Dermis microvascular lymphatic vessel endothelial cell (primary cell): ENCODE measurements at places on chromosomes 2 and 18. TPM values are rescaled to one million over a fixed set of nuclear protein-coding genes. Genes with fewer than 3 reads are reported as not detected.
A peak's percentile ranks its signal among the peaks of the same experiment; 100 is the strongest.

- DNase-seq: peak; percentile 7
Observed at GRCh38 chr2:162242586-162243280, 512 bp downstream of the FAP start.

TMEM163 gene
- 0.13 and 0.25 TPM in 2 replicates for total RNA-seq

GRCh38 chr2:34912084-34912483 lies 1313.0 kb upstream of the FAM98A start:
- DNase-seq: no peak

NT5DC4 gene
- not detected in 2 replicates for total RNA-seq

DNA sequence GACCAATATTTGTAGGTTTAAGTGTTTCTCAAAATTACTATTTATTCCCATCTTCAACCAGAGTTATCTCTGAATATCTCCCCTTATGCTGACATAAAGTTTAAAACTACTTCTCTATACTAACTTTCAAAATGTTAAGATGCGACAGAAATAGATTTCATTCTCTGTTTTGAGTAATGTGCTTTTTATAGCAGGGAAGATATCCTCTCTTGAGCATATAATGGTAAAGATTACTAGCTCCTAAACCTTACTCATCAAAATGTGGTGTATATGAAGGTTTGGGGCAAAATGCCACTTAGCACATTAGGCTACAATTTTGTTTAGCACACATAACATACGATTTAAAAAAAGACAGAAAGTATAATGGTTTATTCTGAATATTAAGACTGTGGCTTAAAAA lies 54.4 kb downstream of the CWC22 start:
- no peak for DNase-seq

GRCh38 chr2:239184179-239184578 lies 216.6 kb downstream of the HDAC4 start:
- DNase-seq: no peak

CKAP2L gene
- total RNA-seq: 2.0 and 3.1 TPM in 2 replicates

- no peak for DNase-seq
Observed at GRCh38 chr2:172811027-172811426, 75.4 kb downstream of the RAPGEF4 start.

GRCh38 chr18:58991167-58991798 lies 126.6 kb downstream of the ZNF532 start:
- no peak for DNase-seq

RAPH1 gene
- total RNA-seq: 26.0 and 35.3 TPM in 2 replicates

GRCh38 chr2:101435001-101435862 lies 39.7 kb downstream of the RFX8 start:
- DNase-seq: no peak

DNA sequence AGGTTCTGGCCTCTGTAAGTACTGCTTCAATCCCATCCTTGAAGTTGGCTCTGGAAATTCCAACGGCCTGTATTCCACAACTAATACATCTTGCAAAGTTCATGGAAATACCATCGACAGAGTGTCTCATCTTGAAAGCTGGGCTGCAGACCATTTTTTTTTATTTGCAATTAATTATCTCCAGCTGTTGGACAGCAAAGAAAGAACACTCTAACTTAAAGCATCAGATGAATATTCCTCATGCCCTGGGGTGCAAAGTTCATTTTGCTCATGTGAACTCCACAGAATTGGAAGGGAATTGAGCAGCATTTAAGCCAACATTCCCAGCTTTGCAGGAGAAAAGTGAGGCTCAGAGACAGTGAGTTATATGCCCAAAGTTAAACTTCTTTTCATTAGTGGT lies 96.5 kb upstream of the PIEZO2 start:
- no peak for DNase-seq

- DNase-seq: no peak
Observed at GRCh38 chr2:160516547-160517365, 23.1 kb upstream of the RBMS1 start.

DNA sequence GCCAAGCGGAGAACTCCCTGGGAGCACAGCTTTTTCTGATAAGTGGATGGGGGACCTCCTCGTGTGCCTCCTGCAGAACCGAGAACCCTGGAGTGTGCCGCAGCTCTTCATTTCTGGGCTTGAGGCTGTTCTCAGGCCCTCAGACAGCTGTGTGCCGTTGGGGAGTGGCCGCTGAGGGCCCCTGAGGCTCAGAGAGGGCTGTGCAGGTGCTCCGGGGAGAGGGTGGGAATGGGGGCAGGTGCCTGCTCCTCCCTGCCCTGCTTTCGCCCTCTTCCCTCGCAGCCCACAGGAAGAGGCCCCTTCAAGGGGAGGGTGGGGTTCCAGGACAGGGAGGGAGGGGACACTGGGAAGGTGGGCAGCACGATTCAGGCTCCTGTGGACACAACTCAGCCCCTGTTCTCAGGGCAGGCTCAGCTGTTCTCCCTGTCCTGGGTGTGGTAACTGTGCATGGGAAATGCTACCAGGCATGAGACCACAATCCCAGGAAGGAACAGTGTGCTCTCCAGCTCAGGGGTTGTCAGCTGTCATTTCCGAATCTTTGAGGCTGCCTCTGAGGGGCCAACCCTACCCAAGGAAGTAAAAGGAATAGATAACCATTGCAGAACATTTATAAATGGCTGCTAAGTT lies 11.3 kb downstream of the LCT start:
- DNase-seq: no peak

- DNase-seq: no peak
Observed at GRCh38 chr2:41410011-41410410, 637.8 kb upstream of the PKDCC start.

DNA sequence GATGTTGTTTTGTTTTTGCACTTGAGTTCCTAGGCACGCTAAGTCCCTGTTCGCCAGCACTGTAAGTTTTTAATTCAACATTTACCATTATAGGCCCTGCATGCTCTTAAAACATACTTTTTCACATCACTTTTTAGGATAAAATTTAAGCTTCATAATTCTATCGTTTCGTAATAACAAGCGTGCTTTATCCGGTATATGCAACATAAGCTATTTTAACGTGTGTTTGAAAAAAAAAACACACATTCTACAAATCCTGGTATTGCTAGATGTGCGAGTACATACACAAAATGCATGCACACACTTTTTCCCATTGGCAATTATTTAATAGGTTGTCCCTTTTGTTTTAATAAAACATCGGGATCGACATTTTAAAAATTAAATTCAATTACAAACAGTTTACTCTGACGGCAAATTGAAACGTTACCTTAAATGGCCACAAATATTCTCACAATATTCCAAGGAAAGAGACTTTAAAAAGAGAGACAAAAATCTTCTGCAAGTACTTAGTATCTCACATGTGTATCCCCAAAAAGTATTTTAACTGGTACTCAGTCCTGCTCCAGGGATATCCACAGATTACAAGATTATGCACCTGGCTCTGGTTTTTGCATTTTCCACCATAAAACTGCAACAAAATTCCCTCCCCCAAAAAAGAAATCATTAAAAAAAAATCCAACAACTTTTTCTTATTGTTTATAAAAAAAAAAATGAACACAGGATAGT lies 1.0 kb upstream of the TCF4 start:
- DNase-seq: peak; percentile 25

PARD3B gene
- 6.4 and 11.9 TPM in 2 replicates for total RNA-seq

GRCh38 chr2:165572151-165572550 lies 102.7 kb downstream of the CSRNP3 start:
- no peak for DNase-seq

- DNase-seq: no peak
Observed at GRCh38 chr2:164008752-164009151, 272.9 kb upstream of the FIGN start.

DNA sequence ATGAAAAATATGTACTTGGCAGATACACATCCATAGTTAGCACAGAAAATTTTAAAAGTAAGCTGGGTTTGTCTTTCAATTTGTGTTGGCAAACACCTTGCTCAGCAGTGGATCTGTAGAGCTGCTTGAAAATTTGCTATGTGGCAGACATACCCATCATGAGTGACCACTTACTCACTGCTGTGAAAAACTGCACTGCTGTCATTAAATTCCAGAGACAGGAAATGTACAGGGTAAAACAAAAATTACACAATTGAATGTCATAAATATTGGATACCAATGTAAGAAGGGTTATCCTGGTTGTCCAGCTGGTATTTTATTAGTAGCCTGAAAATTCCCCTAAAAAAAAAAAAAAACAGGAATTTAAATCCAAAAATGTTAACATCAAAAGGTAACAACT lies 24.5 kb downstream of the NIF3L1 start:
- peak; percentile 49 for DNase-seq

- no peak for DNase-seq
Observed at GRCh38 chr2:160141419-160141818, 58.7 kb downstream of the ITGB6 start.

KCTD18 gene
- 6.2 and 7.8 TPM in 2 replicates for total RNA-seq

DNA sequence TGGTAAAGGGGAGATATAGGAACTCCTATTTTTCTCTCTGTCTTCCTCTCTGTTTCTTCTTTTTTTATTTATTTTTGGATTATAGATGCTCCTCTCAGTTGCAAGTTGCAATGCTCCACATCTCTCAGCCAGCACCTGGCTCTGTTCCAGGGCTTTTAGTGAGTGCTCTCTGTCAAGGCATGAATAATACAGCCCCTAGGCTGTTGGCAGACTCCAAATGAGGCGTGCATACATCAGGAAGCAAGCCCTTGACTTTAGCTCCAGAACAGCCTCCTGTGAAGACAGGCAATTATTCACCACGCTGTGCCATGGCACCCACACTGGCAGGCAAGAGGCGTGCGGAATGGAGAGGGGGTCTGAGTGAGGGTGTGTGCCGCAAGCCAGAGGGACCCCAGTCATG lies 228.1 kb upstream of the PXDN start:
- no peak for DNase-seq

DNA sequence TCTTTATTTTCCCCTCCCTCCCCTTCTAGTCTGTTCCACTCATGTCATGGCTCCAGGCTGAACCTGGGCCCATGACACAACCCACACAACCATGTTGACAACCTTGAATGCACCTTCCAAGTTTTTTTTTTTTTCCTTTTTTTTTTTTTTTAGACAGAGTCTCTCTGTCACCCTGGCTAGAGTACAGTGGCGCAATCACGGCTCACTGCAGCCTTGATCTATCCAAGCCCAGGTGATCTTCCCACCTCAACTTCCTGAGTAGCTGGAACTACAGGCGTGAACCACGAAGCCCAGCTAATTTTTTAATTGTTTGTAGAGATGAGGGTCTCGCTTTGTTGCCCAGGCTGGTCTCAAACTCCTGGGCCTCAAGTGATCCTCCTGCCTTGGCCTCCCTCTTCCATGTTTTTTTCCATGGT lies 21.9 kb upstream of the ROCK2 start:
- DNase-seq: no peak

DNA sequence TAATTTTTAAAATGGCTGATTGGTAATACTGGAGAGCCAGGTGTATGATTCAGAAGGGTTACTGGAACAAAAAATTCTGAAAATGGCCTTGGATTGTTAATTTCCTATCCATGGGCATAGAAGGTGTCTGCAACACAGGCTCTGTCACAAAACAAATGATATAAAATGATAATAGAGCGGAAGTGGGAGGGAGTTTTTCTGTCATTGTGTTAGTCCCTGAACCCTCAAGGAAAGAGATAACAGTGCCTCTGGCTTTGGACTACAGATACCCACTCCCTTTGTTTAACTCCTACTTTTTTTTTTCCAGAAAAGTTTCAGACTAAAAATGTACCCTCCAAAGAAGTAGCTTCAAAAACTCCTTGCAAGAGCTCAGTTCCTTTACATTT lies 28.0 kb upstream of the YES1 start:
- no peak for DNase-seq

ELOA2 gene
- total RNA-seq: not detected in 2 replicates

- no peak for DNase-seq
Observed at GRCh38 chr2:127634626-127635379, 11.2 kb upstream of the GPR17 start.

TMEM37 gene
- 0.13 TPM in 2 replicates for total RNA-seq

FBXO48 gene
- 0.13 and 0.25 TPM in 2 replicates for total RNA-seq

- no peak for DNase-seq
Observed at GRCh38 chr2:234796045-234796591, 155.7 kb upstream of the SH3BP4 start.

- DNase-seq: no peak
Observed at GRCh38 chr2:3142210-3142609, 235.4 kb downstream of the EIPR1 start.

DNA sequence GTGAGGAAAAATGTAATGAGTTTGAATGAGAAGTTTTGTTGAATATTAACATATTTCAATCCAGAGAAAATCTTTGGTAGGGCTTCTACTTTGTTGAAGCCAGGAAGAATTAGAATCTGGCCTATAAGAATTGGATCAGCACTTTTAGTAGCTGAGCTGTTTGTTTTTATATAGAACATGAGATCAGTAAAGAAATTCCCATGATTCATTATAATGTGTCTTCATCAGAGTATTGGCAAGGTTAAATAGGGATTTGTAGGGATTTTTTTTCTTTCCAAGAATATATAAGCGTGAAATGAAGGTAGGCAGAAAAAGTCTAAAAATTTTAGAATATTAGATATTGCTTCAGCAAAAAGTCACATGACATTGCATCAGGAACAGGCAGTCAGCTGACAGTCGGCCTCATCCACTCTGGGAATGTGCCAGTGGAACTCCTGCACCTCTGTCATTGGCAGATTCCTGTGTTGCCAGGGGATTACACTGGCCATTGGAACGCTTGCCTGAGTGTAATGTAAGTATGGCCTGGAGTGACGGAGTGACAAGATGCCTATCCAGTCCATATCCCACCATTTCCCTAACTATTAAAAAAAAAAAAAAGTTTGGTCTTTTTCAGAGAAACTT lies 60.6 kb downstream of the SERTAD2 start:
- peak; percentile 36 for DNase-seq

REG1B gene
- not detected in 2 replicates for total RNA-seq

HOXD12 gene
- not detected in 2 replicates for total RNA-seq

GRCh38 chr2:218963601-218964000 lies 4.1 kb downstream of the CDK5R2 start:
- DNase-seq: no peak

- no peak for DNase-seq
Observed at GRCh38 chr2:96859681-96860064, 1.9 kb upstream of the ANKRD39 start.

DNA sequence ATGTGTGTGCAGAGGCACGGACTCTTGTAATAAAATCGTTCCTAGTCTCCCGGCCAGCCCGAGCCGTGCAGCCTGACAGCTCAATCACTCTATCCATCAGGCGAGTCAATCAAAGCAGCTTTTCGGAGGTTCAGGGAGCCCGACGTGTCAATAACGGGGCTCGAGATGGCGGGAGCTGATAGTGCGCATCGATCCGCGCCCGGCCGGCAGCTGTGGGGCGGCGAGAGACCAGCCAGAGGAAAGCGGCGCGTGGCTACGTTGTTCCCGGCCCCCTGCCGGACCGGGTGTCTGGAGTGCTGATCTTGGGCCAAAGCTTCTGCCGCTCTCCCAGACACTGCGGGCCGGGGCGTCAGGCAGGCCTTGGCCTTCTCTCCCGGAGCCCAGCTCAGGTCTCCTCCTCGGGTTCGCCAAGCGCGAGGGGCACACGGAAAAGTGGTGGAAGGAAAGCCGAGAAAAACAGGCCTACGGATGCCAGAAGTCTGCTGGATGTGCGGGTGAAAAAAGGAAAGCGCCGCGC lies 2.4 kb downstream of the EN1 start:
- DNase-seq: no peak

DNA sequence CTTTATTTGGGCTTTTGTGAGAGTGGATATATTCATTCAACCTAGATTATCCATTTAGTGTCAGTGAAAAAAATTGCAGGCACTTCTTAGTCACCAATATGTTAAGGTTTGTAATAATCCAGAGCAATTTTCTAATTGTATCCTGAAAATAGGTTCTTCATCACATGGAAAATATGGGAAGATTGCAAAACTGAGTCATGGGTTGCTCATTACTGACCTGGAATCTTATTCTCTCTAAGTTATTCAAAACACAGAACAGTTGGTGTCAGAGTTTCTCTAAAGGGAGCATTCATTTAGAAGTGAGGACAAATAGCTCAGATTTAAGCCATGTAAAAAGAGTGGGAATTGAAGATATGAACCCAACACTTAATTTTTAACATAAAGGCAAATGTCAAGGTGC lies 181.3 kb downstream of the IKZF2 start:
- DNase-seq: no peak
